ENCODE measurements at places on chromosomes 5 and 9.

DNA sequence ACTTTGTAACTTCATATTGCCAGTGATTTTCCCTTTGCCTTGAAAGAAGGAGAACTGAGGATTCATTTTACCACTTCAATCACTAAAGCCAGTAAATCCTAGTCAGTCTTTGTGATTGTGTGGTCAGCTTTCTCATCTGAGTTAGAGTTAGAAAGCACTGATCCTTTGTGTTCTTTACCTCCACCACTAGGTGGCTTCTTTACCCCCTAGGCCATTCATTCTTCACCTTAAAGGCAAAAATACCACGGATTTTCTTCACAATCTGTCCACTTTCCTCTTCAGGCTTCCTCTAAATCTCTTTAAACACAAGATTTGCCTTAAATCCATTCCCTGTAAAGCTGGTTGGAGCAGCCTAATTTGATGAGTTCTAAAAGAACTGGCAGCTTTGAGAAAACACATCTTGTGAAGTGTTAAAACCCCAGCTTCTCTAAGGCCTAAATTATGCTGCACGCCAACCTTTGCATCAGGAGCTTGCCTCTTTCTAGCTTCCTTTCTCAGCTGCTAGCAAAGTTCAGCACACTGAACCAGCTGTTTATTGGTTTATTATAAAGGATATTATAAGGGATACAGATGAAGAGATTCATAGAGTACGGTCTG, 20.4 kb downstream of the BDP1 start:
- peak; percentile 21 for DNase-seq

DNA sequence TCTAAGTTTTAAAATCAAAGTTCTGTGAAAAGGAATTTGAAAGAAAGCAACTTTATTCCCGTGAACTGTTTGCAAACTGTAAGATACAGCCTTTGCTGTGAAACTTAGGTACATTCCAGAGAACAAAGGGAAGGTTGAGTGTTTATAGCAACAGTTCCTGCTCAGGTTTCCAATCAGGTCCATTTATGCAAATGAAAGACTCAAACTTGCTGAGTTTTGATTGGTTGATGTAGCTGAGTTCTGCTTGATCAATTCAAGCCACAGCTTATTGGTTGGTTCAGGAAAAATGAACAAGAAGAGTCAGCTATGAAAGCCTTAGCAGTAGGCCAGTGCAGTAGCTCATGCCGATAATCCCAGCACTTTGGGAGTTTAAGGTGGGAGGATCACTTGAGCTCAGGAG, 37.9 kb downstream of the SLC27A6 start:
- peak; percentile 18 for DNase-seq

DNA sequence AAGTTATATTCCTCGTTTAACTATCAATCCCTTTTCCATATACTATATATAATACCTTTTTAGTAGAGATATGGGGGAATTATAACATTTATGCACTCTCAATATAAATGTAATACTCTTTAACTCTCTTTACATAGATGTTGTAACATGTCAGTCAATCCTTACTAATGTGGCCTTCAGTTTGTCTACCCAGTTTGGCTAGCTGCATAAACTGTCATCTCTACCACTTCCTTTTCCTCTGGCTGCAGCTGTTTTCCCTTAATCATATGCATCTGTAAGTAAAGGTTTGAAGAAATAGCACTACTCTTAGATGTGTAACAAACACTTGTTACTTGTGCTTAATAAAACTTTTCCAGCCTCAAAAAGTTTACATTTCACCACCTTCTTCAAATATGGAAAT, 13.4 kb downstream of the ABHD17B start:
- no peak for DNase-seq

- no peak for DNase-seq
Observed at GRCh38 chr9:132348676-132349075, 6.1 kb downstream of the SETX start.

DNA sequence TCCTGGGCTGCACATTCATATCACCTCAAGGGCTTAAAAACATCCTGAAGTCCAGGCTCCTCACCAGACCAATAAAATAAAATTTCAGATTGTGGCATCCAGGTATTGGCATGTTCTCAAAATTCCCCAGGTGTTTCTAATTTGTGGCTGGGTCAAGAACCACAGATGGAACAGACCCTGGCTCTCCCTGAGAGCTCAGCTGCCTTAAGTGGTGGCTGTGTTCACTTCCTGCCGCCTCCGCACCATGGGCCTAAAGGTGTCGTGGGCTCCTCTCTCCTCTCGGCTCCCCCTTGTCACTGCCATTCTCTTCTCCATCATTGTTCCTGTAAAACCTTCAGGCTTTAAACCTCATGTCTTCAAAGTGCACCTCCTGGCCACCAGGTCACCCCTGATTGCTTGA, 17.8 kb upstream of the CCNJL start:
- no peak for DNase-seq

- DNase-seq = no peak
Observed at GRCh38 chr9:969310-970150, 6.9 kb upstream of the DMRT3 start.

Measured in Caco-2 (cell line).